ENCODE measurements at places on chromosomes 6 and 20.

DNA sequence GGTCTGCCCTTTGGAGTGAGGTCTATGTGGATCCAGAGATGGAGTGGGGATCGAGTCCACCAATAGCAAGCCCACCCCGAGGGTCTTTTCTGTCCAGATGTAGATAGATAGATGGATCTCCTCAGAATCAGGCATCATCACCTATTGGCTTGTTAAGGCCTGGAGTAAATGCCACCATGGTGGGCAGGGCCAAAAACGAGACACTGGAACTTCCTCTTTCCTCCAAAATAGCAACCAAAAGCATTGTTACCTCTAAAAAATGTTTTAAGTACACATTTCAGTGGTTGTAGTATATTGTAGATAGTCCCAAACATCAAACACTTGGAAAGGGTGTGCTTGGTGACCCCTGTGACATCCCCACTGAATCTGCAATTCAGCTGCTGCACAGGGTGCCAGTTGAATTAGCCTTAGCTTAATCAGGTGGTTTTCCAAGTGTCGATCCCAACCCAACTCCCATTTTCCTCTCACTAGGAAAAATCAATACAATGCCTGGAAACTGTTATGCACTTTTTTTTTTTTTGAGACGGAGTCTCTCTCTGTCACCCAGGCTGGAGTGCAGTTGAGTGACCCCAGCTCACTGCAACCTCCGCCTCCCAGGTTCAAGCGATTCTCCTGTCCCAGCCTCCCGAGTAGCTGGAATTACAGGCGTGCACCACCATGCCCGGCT is 35.0 kb upstream of the NELFCD start:
- no peak for DNase-seq

DNA sequence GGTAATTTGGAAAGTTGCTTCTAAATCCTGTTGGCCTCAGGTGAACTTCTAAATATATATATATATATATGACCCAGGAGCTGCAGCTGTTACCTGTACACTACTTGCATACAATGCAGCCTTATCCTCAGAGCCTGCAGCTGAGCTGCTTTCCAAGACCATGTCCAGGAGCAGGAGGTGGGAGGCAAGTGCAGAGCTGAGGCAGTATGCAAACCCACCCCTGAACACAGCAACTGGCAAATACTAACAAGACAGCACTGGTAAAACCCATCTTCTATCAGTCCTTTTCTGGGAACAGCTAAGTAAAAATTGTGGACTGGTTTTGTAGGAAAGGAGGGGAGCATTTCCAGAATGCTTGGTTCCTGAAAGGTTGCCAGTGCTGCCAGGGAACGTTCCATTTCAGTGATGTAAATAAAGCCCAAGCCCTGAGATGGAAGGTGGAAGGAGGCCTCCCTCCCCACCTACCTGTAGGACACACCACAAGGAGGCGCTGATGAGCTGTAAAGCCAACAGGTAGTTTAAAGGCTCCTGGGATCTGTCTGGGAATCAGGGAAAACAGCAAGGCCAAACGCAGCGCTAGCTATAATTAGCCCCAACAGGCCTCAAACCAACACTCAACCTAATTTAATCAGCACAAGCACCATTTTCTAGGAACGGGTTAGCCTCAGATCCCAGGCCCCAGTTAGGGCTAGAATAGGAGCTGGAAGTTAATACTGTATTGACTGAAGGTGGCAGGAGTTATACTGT is 93.8 kb upstream of the MAP7 start:
- peak; percentile 90 for DNase-seq

GRCh38 chr6:68679399-68679798 is 44.3 kb downstream of the ADGRB3 start:
- no peak for DNase-seq

DNA sequence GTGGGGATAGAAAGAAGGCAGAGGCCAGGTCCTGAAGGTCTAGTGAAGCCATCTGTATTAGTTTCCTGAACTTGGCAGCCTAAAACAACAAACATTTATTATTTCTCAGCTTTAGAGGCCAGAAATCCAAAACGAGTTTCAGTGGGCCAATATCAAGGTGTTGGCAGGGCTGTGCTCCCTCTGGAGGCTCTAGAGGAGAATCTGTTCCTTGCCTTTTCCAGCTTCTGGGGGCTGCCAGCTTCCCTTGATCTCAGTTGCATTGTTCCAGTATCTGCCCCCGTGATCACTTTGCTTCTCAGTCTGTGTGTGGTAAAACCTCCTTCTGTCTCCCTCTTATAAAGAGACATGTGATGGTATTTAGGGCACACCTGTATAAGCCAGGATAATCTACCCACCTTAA is 82.4 kb downstream of the MAFB start:
- DNase-seq: no peak

- no peak for DNase-seq
Observed at GRCh38 chr6:74638412-74638811, 567.4 kb downstream of the COL12A1 start.

DNA sequence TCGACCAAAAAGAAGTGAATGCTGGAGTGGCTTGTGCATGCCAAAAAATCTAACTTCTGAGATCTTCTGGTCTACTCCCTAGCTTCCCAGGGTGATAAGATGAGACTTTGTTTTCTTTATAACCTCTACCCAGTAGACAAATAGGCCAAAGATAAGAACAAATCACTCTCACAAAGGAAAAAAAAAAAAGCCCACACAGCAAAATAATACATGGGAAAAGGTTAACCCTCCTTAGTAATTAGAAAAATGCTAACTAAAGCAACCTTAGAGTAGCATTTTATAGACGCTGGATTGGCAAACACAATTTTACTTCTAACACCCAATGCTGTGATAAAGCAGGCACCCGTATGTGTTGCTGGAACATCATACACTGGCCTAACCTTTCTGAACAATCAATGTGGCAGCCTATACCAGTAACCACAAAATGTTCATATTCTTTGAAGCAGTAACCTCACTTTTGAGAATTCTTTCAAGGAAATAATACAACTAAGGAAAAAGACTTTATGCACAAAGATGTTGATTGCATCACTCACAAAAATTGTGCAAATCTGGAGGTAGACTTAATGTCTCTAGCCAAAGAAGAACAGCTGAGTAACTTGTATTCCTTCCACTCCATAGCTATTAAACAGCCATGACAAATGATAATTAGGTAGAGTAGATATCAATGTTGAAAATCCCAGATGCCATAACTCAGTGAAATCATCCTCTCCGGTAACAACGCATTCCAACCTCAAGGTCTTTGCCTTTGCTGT is 116.3 kb upstream of the QKI start:
- no peak for DNase-seq

- DNase-seq: no peak
Observed at GRCh38 chr6:7171119-7171518, 63.4 kb downstream of the RREB1 start.

DNA sequence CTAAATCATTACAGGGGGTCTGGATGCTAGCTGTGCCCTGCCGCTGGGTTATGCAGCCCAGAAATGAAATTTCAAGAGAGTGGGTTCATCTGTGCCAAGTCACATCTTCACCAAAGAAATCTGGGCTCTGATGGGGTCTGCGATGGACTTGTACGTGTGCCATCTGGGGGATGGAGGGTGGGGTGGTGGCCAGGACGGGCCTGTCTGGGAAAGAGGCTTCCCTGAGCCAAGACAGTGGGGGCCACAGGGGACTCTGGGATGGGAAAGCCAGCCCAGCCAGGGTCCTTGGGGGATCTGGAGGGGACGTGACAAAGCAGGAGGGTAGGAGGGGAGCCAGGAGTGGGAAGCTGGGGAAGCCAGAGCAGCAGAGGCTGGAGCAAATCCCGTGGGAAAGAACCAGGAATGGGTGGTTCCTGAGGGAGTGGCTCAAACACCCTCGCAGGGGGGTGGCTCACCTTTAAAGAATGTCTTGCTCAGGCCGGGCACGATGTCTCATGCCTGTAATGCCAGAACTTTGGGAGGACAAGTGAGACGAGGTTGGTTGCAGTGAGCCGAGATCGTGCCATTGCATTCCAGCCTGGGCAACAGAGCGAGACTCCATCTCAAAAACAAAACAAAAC is 36.3 kb upstream of the SULF2 start:
- DNase-seq: peak; percentile 82

GRCh38 chr6:32112431-32112980 is 3.4 kb upstream of the TNXB start:
- DNase-seq: no peak

- DNase-seq: no peak
Observed at GRCh38 chr20:49804364-49804763, 8.3 kb upstream of the SLC9A8 start.

DNA sequence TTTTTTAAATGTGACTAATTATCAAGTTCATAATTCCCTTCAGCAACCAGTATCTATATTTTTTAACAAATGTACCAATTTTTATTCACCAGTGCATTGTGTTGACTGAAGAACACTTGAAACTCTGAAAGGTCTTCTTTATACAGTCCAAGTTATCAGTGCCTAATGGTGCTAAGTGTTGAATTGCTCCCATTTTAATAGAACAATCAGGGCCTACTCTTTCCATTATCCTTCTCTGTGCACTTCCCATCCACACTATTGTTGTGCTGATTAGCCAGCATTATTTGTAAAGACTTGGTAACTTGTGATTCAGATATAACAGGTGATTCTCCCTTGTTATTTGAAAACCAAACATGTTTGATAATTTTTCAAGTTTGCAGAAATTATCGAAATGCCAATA is 1209.7 kb upstream of the MAP3K7 start:
- DNase-seq: no peak

DNA sequence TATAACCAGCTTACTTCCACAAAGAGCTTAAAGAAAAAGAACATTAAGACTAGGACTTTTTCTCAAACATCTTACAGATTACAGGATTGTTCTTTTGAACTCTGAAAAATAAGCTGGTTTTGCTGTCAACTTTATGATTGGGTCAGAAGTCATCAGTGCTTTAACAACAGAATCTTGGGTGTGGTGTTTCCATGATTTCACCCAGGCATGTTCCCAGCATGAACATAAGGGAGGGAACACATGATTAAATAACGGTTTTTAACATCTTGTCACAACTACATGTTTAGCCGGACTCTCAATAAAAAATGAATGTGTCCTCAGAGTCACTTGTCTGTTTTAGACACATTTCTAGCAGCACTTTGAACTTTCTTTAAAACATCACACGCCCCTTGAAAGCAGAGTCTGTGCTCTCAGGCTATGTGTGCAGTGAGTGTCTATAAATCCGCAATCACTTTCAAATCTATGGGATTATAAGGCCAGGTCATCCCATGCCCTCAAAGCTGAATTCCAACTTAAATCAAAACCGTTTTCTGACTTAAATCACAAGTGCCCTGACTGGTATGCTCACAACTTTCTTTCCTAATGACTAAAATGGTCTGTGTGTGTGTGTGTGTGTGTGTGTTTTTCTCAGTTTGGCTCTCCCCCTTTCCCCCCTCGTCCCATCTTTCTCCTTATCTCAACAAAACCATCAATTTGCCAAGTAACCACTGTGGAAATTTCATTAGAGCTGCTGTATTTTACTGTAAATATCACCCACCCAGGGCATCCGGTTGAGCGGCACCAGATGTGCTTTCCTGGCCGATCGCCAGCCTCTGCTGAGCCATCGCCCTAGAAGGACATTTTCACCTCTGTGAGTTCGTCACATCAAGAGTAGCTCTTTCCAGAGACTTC is 216.8 kb upstream of the DTNBP1 start:
- DNase-seq: no peak

DNA sequence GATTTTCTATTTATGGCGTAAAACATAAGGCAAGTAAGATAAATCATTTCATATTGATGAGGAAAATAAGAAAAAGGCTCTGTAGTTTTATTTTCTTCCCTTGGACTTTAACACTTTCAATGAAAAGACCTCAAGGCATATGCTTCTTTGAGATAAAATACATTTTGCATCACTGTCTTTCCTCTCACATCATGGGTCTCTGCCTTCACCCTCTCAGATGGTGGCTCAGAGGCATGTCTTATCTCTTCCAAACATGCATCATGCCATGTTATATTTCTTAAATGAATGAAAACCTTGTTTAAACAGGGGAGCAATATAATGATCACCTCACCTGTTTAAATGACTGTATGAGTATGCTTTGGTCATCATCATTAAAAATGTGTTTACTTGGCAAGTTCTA is 59.3 kb downstream of the PRL start:
- DNase-seq: no peak

GRCh38 chr6:122714059-122714458 is 65.5 kb upstream of the FABP7 start:
- no peak for DNase-seq

DNA sequence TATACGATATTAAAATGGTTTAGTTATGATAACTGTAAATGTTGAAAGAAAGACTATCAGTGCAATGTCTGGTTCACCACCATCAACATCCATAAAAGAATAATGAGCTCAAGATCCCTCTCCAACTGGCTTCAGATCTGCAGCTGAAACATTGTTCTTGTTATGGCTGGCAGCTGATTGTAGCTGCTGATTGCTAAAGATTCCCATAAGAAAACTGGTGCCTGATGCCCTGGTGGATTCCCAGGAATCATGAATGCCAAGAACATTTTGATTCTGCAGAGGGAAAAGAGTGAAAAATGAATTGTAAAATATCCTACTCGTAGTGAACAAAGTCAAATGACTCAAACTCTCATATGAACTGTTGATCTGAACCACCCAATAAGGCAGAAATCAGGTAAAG is 1160.2 kb downstream of the EPHA7 start:
- no peak for DNase-seq

DNA sequence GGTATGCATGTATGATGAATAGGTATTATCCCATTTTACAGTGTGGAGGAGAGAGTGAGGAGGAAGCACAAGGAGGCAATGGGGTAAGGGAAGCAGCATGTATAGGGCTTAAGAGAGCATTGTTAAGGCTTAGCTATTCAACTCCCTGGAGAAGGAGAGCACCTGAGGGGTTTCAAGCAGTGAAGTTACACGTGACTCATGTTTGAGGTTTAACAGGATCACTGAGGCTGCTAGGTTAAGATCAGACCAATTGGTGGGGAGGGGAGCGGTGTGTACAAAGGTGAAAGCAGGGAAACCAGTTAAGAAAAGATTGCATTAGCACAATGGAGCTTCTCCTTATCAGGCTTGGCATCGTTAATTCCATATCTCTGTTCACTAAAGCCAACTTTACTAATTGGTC is 64.4 kb upstream of the NHSL1 start:
- peak; percentile 67 for DNase-seq

DNA sequence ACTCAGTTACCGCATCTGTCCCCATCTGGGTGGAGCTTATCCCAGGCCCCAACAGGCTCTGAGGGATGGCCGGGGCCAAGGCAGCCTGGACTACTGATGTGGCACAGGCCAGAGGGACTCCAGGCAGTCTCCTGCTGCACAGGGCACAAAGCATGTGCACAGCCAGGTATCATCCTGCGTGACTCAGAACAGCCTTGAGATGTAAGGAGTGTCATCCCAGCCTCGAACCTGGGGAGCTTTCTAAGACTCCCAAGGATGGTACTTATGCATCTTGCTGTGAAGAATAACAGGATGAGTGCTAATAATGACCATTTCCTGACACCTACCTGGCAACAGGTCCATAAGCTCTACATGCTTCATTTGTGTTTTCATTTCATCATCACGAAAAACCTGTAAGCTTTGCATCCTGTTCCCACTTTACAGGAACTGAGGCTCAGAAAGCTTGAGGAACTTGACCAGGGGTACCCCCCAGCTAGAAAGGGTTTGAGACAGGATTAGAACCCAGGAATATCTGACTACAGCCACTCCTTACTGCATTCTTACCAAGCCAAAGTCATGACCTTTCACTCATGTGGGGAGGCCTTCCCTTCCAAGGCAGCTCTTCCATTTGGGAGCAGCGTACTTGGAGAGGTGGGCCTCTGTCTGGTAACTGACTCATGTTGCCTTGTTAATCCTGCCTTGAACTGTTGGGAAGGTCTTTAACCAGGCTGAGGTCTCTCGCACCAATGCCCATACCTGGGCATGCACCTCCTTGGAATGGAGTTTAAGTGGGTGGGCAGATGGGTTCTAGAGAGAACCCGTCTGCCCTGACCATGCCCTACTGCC is 1.9 kb downstream of the TRIB3 start:
- no peak for DNase-seq
